Renal cortical epithelial cell (primary cell): ENCODE measurements at places on chromosomes 6 and 20. TPM values are rescaled to one million over a fixed set of nuclear protein-coding genes. Genes with fewer than 3 reads are reported as not detected.

Gene WFDC5
- not detected in 2 replicates for total RNA-seq

Gene METTL24
- 0.10 TPM in 1 of 2 replicates, not detected in the other for total RNA-seq

Gene BMP6
- total RNA-seq, result 0.69 and 0.75 TPM in 2 replicates

Gene SCRT2
- not detected in 2 replicates for total RNA-seq

Gene MRPS26
- 31.2 and 36.6 TPM in 2 replicates for total RNA-seq

Gene C6orf132
- 6.9 and 16.3 TPM in 2 replicates for total RNA-seq

Gene CGAS
- 3.4 and 9.6 TPM in 2 replicates for total RNA-seq

Gene MUCL3
- 0.17 TPM in 1 of 2 replicates, not detected in the other for total RNA-seq

Gene POPDC3
- total RNA-seq, result under 0.01 and 2.1 TPM in 2 replicates

Gene CLIC1
- total RNA-seq, result 345 and 2,008 TPM in 2 replicates

Gene SLC22A16
- not detected in 2 replicates for total RNA-seq

Gene OTOR
- not detected in 2 replicates for total RNA-seq

Gene NKX2-2
- not detected in 2 replicates for total RNA-seq

Gene CPXM1
- total RNA-seq, result 0.17 and 0.20 TPM in 2 replicates

Gene TCP11
- 0.60 and 0.87 TPM in 2 replicates for total RNA-seq

Gene CEP250
- total RNA-seq, result 22.7 and 66.0 TPM in 2 replicates

Gene CCN6
- 2.1 and 5.4 TPM in 2 replicates for total RNA-seq

Gene BPIFA2
- total RNA-seq, result not detected in 2 replicates

Gene RFX6
- total RNA-seq, result not detected in 2 replicates

Gene TXLNB
- 0.05 TPM in 1 of 2 replicates, not detected in the other for total RNA-seq

Gene RAMACL
- total RNA-seq, result 0.35 and 0.75 TPM in 2 replicates

Gene BPIFA1
- total RNA-seq, result not detected in 2 replicates

Gene KIF13A
- 23.3 and 64.6 TPM in 2 replicates for total RNA-seq

Gene PRR18
- not detected in 2 replicates for total RNA-seq

Gene PRDM13
- not detected in 2 replicates for total RNA-seq

Gene HAO1
- total RNA-seq, result 0.05 TPM in 1 of 2 replicates, not detected in the other

Gene IP6K3
- total RNA-seq, result 2.9 and 3.0 TPM in 2 replicates

Gene CAP2
- total RNA-seq, result 7.3 and 13.1 TPM in 2 replicates

Gene BHLHE23
- not detected in 2 replicates for total RNA-seq

Gene DEFB129
- total RNA-seq, result not detected in 2 replicates

Gene CTAGE9
- not detected in 2 replicates for total RNA-seq

Gene GINS1
- total RNA-seq, result 6.1 and 25.4 TPM in 2 replicates

Gene PKIB
- total RNA-seq, result 3.6 and 29.3 TPM in 2 replicates

Gene ERVFRD-1
- not detected in 2 replicates for total RNA-seq

Gene STX11
- 0.75 and 2.4 TPM in 2 replicates for total RNA-seq

Gene FAM83B
- total RNA-seq, result 13.5 and 17.2 TPM in 2 replicates

Gene SS18L1
- 10.2 and 21.8 TPM in 2 replicates for total RNA-seq

Gene ZBTB9
- 4.7 and 9.7 TPM in 2 replicates for total RNA-seq

Gene PDYN
- not detected in 2 replicates for total RNA-seq

Gene SPTLC3
- total RNA-seq, result 4.2 and 46.9 TPM in 2 replicates

Gene BLCAP
- total RNA-seq, result 22.7 and 43.4 TPM in 2 replicates

Gene SLC17A1
- 7.6 and 18.4 TPM in 2 replicates for total RNA-seq

Gene MAPK13
- total RNA-seq, result 17.2 and 29.5 TPM in 2 replicates

Gene SLC35B3
- 23.4 and 54.2 TPM in 2 replicates for total RNA-seq
